ENCODE measurements at places on chromosomes 12 and 14. TPM values are rescaled to one million over a fixed set of nuclear protein-coding genes. Genes with fewer than 3 reads are reported as not detected.

The RASSF3 gene
- total RNA-seq: 40.0 TPM

The SBNO1 gene
- 10.3 TPM for total RNA-seq

GRCh38 chr14:20486684-20487395 lies 17.6 kb downstream of the PNP start:
- no peak for DNase-seq
- H3K4me3 ChIP-seq: no peak overlapping the region
- H3K27ac ChIP-seq: no peak overlapping the region
- no peaks in the 10 kb centered on the region for H3K36me3 ChIP-seq
- H3K4me1 ChIP-seq: no peaks in the 10 kb centered on the region

DNA sequence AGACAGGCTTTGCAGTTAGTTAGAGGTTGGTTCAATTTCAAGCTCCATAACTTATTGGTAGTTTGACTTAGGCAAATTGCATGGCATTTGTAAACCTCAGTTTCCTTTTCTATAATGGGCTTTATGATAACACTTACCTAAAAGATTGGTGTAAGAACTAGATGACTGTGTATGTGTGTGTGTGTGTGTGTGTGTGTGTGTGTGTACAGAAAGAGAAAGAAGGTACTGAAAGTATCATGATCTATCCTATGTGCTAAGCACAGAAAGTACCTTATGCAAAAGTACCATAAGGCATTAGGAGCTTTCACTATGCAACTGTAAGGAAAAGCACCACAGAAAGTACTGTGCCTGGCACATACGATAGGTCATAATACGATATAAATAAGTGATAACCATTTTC lies 304.3 kb upstream of the KITLG start:
- H3K27me3 ChIP-seq: no peaks in the 10 kb centered on the region
- no peak for DNase-seq
- H3K4me1 ChIP-seq: no peaks in the 10 kb centered on the region
- no peak overlapping the region for H3K4me3 ChIP-seq
- H3K36me3 ChIP-seq: no peaks in the 10 kb centered on the region
- no peak overlapping the region for H3K27ac ChIP-seq

- peaks cover 12% of the 10 kb centered on the region for H3K4me1 ChIP-seq
- H3K27me3 ChIP-seq: no peaks in the 10 kb centered on the region
- peak overlapping the region; percentile 4 for H3K4me3 ChIP-seq
- no peak for DNase-seq
- H3K27ac ChIP-seq: peak overlapping the region; percentile 69
Observed at GRCh38 chr14:65103150-65103760, 938 bp upstream of the MAX start.

The SYCP3 gene
- total RNA-seq: not detected

The TAS2R20 gene
- total RNA-seq: 2.3 TPM

DNA sequence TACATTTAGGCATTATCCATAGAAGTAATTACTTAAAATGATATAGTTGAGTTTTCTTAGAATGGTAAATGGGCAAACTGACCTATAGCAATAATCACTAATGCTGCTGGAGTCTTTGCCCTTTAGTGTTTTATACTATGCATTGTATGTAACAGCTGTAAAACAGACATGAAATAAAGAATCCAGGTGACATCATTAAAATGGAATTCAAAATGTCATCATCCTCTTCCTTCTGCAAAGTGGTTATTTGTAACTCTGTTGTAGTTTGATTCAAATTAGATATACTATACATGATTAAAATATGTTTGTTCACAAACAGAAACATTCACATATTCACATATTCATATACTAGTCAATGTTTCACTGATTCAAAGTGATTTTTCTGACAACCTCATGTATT lies 598.8 kb downstream of the SLC16A7 start:
- H3K27ac ChIP-seq: no peak overlapping the region
- no peaks in the 10 kb centered on the region for H3K4me1 ChIP-seq
- no peaks in the 10 kb centered on the region for H3K27me3 ChIP-seq
- no peaks in the 10 kb centered on the region for H3K36me3 ChIP-seq

- no peaks in the 10 kb centered on the region for H3K36me3 ChIP-seq
- no peaks in the 10 kb centered on the region for H3K27me3 ChIP-seq
- DNase-seq: no peak
- H3K27ac ChIP-seq: no peak overlapping the region
- no peak overlapping the region for H3K4me3 ChIP-seq
Observed at GRCh38 chr14:57974896-57975295, 109.0 kb upstream of the SLC35F4 start.

GRCh38 chr14:105376521-105377440 lies 21.6 kb upstream of the TEX22 start:
- no peaks in the 10 kb centered on the region for H3K4me1 ChIP-seq
- no peak overlapping the region for H3K4me3 ChIP-seq
- no peak for DNase-seq
- H3K27ac ChIP-seq: no peak overlapping the region

The CDCA4 gene
- total RNA-seq: 3.2 TPM

The CCDC177 gene
- 0.08 TPM for total RNA-seq

The OASL gene
- total RNA-seq: 0.74 TPM

The PPP2R5E gene
- total RNA-seq: 23.2 TPM

DNA sequence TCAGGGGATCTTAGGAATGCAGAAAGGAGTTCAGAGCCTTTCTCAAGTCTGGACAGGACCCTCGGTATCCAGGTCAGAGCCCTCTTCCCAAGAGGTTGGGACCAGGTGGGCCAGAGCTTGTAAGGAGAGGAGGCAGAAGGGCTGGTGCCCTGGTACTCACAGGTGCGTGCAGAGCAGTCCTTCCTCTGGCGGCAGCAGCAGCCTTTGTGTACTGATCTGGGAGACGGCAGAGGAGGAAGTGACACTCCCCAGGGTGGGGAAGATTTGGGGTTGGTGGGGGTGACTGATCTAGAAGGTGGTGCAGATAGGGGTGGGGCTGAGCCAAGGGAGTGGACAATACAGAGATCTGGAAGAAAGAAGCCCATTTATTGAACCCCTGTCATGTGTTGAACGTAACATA lies at the start of gene ITGB7:
TSS of gene ITGB7 (minus strand) at position 210 of the 400 bp plus-strand sequence. CDS start 6,808 bp downstream, outside the sequence.
- H3K36me3 ChIP-seq: no peaks in the 10 kb centered on the region
- no peak within 1 kb of the TSS for H3K4me3 ChIP-seq
- no peaks in the 10 kb centered on the region for H3K27me3 ChIP-seq
- no peak within 1 kb of the TSS for H3K27ac ChIP-seq
- DNase-seq: no peak

DNA sequence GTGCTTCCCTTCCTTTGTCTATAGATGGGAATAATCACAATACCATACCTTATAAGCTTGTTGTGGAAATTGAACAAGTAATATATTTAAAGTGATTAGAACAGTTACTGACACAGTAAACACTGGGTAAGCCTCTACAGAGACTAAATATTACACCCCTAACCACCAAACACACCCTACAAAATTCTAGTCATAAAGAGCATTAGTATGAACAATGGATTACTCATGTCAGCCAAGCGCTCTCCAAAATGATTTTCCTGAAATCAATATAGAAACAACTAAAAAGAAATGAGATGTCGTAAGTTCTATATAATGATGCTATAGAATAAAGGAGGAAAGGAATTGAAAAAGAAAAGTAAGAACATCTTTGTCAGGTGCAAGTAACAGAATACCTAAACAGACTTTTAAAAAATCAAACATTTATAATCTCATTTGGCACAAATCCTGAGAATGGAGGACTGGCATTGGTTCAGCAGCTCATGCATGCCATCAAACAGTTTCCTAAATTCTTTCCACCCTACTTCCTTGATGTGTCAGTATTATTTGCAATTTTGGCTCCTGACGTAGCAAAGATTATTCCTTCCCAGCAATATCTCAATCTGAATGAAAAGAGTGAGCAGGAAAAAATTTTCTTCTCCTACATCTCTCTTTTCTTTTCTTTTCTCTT lies 118.0 kb downstream of the SINHCAF start:
- H3K4me3 ChIP-seq: no peak overlapping the region
- DNase-seq: no peak
- H3K27me3 ChIP-seq: no peaks in the 10 kb centered on the region
- H3K36me3 ChIP-seq: no peaks in the 10 kb centered on the region
- H3K27ac ChIP-seq: no peak overlapping the region

The SLC5A8 gene
- 1.5 TPM for total RNA-seq

Data from adrenal gland (tissue), 19 donors.